ENCODE measurements at places on chromosomes 2 and 18. TPM values are rescaled to one million over a fixed set of nuclear protein-coding genes. Genes with fewer than 3 reads are reported as not detected.

The FOXI3 gene
- total RNA-seq, result not detected

The REG3A gene
- total RNA-seq, result not detected

DNA sequence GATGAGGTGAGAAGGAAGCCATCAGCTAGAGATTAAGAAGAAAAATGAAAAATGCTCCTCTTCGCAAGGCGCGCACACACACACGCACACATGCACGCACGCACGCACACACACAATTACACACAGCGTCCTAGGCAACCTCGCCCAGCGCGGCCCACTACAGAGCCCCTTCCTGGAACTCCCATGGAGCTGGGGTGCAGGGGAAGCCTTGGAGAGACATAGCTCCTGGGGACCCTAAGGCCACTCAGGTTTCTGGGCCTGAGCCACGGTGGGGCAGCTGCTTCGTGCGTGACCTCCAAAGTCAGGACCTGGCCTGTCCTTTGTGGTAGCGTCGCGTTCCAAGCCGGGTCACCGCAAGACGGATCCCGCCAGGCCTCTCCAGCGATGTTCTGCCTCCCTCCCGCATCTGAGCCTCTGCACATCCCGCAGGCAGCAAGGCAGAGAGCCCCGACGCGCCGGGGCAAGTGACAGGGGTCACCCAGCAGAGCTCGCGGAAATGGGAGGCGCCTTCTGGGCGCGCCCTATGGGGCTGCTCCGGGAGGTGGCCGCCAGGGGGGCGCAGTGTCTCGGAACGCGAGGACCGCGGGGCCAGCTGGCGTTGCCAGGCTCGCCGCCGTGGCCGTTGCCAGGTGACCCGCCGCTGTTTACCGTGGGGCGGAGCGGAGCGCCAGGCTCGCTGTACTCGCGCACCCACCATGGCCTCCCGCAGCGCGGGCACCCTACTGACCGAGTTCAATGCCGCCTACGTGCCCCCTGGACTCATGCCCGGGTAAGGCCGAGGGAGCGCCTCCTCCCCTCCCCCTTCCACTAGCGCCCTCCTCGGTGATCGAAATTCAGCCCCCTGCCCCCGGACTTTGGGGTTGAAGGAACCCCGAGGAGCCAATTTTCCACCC is 79.0 kb downstream of the CIB4 start:
- peak; percentile 70 for DNase-seq

GRCh38 chr2:2117923-2118322 is 213.2 kb downstream of the MYT1L start:
- no peak for DNase-seq

GRCh38 chr18:9876867-9877654 is 8.7 kb upstream of the TXNDC2 start:
- DNase-seq, result no peak

- DNase-seq, result no peak
Measured at GRCh38 chr2:239881561-239882320, 143.4 kb downstream of the NDUFA10 start.

- DNase-seq, result peak; percentile 63
Measured at GRCh38 chr18:4455113-4455811, at the start of gene DLGAP1. DLGAP1 (minus strand) TSS chr18:4455307.
